ENCODE measurements at places on chromosomes 6 and 20.

GRCh38 chr6:156787569-156788492 lies 10.7 kb downstream of the ARID1B start:
- DNase-seq, result peak; percentile 49

DNA sequence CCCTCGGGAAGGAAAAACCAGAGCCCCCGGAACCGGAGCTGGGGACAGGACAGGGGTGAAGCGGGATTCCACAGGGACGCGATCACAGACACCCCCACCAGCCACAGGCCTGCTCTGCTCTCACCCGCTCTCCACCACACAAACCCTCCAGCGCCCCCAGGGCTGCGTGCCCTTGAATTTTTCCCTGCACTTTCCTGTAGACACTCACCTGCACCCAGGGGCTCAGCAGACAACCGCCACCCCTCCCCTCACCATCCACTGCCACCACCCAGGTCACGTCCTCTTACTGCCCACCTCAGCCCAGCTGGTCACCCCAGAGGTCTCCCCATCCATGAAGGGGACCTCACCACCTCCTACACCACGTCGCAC lies 631 bp downstream of the ULBP2 start:
- DNase-seq, result no peak

- DNase-seq, result no peak
Measured at GRCh38 chr20:48196001-48196400, 410.7 kb upstream of the SULF2 start.

- no peak for DNase-seq
Measured at GRCh38 chr6:112027942-112028674, 25.8 kb upstream of the CCN6 start.

GRCh38 chr6:38080889-38081288 lies 261.4 kb downstream of the ZFAND3 start:
- DNase-seq, result no peak

Measured in cerebellar cortex (tissue), 1 donor.